ENCODE measurements at places on chromosomes 7 and 10.

DNA sequence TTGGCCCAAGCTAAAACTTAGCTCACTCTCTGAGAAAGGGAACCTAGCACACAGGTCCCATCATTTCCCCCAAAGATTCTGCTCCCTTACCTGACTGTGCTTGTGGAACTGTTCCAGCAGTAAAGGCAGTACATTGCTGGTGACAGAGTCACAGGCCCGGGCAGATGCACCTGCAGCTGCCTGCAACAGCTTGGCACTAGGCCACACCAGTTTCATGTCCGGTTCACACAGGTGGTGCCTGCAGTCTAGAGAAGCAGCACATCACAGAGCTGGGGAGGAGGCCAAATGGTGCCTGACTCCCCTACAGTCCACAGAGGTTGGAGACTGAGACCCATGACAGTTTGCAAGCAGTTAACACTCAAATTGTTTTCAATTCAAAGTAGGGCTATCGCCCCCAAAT, 22.2 kb downstream of the ZDHHC16 start:
- no peak for DNase-seq

GRCh38 chr10:5447611-5448071, 35.3 kb downstream of the NET1 start:
- no peak for DNase-seq

- DNase-seq, result no peak
Measured at GRCh38 chr7:157555944-157556641, 219.3 kb downstream of the DNAJB6 start.

- no peak for DNase-seq
Measured at GRCh38 chr10:125631806-125632205, 51.2 kb downstream of the TEX36 start.

GRCh38 chr10:78744491-78745090, 324.2 kb upstream of the ZMIZ1 start:
- no peak for DNase-seq

DNA sequence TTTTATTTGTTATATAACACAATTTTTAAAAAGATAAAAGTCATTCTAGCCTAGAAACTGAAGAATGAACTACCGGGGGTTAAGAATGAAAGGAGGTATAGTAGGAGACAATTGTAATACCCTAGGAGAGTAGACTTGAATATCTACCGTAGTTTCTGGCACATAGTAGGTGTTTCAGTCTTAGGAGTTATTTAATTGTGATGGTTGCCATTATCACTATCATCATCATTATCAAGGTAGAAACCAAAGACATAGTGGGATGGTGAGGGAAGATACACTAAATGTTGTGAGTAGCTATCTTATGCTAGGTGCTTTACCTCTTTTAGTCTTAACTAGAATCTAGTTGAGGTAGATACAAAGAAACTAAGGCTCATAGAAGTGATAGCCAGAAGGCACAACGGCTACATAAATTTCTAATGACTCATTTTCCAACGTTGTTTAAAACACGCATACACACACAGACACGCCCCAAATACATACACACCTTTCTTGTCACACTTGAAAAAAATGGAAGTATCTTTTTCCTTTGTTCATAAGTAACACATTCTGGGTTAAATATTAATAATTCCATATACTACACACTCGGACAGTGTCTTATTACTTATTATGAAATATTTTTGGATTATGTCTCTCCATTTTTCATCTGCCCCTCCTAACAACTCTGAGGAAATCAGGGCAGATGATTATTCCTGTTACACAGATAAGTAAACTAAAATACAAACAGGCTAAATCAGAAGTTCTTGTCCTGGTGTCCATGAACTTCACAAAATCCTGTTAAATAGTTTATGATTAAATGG, 2.0 kb upstream of the ANLN start:
- no peak for DNase-seq

DNA sequence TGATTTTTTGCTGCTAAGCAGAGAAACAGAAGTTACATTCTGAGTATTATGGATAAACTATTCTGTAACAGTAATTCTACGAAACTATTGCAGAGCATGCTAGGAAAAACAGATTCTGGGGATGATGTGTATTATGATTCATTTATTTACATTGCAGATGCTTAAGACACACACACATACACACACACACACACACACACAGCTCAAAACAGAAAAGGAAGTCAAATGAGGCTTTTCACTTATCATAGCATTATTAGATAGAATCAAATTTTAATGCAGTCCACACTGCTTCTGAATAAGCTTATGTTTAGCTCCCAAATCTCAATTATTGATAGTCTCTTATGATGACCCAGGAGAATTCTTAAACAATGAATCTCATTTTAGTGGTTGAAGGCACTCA, 307.2 kb downstream of the HGF start:
- no peak for DNase-seq

DNA sequence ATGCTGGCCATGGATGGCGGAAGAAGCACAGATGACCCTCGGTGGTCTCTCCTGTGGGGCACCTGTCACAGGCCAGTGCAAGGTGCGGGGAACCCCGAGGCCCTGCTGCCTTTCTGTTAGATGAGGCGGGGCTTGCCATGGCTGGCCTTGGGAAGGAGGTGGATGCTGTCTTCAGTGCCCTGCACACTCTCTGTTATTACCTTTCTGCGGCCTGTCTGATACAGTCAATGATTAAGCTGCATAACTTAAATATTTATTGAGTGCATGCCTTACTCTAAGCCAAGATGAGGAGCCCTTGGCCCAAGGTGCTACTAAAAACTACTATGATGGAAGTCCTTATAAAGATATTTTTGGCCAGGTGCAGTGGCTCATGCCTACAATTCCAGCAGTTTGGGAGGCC, 36.7 kb upstream of the MNX1 start:
- DNase-seq, result no peak

- no peak for DNase-seq
Measured at GRCh38 chr7:116543664-116544063, 18.8 kb downstream of the CAV1 start.

DNA sequence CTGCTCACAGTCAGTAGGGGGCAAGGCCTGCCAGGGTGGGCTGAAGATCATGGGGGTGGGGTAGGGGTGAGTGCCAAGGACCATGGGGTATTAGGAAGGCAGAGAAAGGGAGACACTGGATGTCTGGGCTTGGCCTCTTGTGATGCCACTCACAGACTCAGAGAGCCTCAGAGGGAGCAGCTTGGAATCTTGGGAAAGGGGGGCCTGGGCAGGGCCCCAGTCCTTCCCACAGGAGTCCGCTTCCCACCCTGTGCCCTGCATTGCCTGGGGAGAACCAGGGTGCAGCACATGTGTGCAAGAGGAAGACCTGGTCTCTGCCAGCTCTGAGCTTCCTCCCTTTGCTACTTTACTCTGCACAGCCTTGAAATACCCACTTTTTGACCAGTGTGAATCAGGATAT, 4.3 kb downstream of the ADCY1 start:
- DNase-seq, result no peak

- DNase-seq, result no peak
Measured at GRCh38 chr10:63376560-63377304, 89.0 kb downstream of the JMJD1C start.

- DNase-seq, result no peak
Measured at GRCh38 chr7:107998150-107998549, 4.8 kb downstream of the LAMB1 start.

DNA sequence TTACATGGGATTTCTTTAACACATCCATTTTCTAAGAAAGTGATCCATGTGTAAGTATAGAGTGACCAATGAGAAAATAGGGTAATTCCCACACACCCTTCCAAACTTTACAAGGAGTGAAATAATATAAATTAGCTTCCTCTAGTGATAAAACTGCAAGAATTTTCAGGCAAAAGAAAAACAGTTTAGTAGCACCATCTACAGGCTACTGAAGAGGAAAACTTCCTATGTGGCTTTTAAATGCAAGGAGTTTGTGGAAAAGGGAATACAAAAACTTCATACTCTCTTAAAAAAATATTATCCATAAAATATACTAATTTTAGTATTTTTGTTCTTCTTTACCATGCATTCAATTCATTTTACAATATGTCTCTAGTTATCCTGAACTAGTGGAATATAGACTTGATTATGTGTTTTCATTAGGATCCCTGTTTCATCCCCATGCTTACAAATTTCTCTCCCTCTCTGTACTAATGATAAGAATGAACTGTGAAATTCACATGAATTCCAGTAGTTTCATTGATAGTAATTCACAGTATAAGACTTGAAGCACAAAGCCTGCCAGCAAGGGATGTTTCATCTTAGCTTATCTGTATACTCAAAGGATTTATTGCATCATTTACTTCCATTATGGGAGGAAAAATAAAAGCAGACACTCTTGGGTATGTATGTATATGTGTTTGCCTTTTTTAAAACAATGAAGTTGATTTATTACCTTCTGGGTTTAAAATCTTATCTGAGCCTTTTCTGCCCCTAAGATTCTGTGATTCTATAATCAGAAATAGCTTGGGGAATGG, 442.9 kb downstream of the AUTS2 start:
- no peak for DNase-seq

- no peak for DNase-seq
Measured at GRCh38 chr10:53023411-53023810, 250.8 kb upstream of the MBL2 start.

- no peak for DNase-seq
Measured at GRCh38 chr7:129741743-129742213, 130.3 kb downstream of the NRF1 start.

DNA sequence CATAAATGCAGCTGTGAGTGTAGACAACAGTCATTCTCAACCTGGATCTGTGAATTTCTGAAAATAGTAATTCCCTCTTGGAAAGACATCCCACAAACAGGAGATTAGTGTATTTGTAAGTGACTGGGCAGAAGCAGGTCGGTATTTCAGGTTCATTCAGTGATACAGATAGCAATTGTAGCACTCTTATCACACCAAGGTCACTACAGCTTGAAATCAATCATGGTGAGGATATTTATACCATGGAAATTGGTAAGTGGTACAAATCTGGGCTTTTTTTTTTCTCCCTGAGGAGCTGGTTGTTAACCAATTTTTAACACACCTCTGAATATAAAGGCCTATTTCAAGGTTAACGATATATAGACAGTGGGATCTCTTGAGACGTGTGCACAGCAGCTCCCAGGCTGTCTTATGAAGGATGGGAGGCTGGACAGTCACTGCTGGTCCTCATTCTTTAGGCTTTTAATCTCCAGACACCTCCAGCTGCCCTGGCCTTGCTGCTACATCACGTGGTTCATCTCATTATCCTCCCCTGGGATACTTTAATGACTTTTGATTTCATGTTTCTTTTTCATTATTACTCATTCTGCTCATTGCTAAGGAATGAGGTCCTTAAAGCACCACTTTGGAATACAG, 87.1 kb downstream of the ITGA8 start:
- DNase-seq, result no peak

DNA sequence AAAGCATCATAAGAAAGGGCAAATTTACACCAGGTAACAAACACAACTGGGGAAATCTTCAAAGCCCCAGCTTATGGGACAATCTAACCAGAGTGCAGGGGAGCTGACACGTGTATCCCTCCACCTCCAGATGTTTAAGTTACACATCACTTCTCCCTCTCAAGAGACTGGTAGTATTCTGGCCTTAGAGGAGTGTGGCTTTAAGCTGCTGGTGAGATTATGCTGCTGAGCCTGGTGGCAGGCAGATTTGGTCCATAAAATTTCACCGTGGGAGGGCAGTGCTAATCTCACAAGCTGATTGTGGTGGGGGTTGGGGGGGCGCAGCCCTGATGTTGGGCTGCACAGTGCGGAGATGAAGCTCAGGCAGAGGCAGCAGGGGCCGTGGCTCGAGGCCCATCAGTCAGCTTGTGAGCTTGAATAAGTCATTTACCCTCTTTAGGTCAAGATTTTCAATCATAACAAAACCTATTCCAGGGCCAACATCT, 431.0 kb upstream of the GALNT17 start:
- no peak for DNase-seq

Data from activated CD4-positive, alpha-beta T cell treated with anti-CD3 and anti-CD28 coated beads for 1 hour (primary cell).